ENCODE measurements at places on chromosomes 12 and 14.
A peak's percentile ranks its signal among the peaks of the same experiment; 100 is the strongest.

GRCh38 chr14:28652782-28653181 lies 113.8 kb upstream of the FOXG1 start:
- no peak for DNase-seq

GRCh38 chr12:67916266-67916970 lies 72.8 kb upstream of the IFNG-AS1 start:
- no peak for DNase-seq

DNA sequence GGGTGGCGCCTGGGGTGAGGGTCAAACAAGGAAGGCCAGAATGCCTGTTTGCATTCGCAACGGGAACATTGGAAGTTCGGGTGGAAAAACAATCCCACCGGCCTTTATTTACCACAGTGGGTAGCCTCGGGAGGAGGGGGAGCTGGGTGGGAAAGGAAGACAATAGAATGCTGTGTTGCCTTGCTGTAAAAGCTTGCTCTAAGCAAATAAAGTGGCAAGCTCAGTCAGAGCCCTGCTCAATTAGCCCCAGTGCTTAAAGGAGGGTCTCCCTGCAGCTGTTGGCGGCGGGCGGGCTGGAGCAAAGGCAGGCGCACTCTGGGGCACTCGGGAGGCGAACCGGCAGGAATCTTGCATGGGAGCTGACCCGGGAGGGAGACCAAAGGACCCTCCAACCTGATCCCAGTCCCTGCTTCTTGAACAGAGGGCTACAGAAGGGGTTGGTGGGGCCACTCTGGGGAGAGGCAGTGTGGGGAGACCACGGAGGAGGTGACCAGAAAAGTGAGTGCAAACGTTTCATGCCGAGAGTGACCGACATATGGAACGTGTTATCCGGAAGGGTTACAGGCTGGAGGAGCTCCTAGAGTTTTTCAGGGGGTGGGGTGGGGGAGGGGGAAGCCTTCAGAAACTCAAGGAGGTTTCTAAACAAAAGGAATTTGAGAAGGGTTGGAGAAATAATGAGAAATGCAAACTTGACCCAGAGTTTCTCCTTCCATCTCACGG lies 48.5 kb downstream of the NTF3 start:
- DNase-seq: no peak

DNA sequence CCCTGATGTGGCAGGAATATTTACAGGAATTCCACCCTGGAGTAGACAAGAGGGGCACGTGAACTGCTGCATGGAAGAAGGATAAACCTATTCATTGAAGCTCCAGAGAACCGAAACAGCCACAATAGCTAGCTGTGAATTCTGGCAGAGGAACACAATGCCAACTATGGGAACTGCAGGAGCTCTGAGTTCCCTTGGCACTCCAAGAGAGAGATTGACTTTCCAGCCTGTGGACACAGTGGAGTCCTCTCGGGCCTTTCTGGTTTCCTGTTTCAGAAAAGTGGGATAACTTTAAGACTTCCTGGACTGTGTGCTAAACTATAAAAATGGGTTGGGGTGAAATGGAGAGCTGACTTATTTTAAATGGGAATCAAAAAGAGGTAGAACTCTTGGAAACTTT lies 11.9 kb downstream of the CACNA2D4 start:
- DNase-seq: no peak

- DNase-seq: no peak
These were observed 58.0 kb downstream of the RASSF8 start for GRCh38 chr12:26016516-26016915.

DNA sequence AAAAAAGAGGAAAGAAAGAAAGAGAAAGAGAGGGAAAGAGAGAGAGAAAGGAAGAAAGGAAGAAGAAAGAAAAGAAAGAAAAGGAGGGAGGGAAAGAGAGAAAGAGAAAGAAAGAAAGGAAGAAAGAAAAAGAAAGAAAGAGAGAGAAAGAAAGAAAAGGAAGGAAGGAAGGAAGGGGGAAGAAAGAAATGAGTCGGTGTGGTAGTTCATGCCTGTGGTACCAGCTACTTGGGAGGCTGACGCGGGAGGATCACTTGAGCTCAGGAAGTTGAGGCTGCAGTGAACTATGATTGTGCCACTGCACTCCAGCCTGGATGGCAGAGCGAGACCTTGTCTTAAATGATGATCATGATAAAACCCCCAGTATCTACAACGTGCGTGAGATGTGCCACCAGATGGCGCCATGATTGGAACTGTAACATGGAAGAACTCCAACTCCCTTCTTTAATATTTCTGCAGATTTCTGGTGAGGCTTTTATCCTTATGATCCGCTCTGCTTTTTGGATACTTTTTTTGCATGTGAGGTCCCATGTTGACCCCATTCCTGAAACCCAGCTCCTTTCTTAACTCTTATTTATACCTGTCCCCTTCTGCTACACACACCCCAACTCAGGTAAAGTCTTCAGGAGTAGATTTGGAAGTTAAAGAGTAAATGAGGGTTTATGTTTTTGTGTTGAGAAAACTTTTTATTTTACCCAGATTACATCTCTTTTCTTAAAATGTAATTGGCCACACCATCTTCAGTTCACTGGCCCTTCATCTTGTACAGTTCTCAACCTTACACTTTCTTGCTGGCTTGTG lies 25.6 kb downstream of the RNASE10 start:
- DNase-seq: peak; percentile 90

DNA sequence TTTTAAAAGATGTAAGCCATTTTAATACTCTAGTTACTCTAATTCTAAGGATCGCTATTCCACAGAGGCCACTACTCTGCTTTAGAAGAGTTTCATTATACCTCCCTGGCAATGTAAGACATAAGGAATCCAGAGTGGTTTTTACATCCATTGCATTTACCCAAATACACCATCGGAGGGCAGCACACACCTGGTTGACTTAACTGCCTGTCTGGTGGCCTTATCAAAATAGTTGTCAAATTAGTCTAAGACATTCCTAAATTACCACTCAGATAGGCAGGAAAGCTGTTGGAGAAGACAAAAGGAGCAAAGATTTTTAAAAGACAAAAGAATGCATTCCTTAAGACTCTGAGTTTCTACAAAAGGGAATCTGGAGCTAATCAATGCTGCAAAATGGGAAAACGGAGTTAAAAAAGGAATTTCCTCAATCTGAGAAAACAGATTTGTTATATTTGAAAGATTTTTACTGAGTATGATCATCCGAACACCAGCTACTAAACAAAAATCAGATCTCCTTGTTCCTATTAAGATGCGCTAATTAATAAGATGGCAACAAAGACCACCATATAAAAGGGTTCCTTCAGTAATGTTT lies 33.8 kb upstream of the FGD4 start:
- DNase-seq: peak; percentile 61
